ENCODE measurements at places on chromosomes 7 and 10.

DNA sequence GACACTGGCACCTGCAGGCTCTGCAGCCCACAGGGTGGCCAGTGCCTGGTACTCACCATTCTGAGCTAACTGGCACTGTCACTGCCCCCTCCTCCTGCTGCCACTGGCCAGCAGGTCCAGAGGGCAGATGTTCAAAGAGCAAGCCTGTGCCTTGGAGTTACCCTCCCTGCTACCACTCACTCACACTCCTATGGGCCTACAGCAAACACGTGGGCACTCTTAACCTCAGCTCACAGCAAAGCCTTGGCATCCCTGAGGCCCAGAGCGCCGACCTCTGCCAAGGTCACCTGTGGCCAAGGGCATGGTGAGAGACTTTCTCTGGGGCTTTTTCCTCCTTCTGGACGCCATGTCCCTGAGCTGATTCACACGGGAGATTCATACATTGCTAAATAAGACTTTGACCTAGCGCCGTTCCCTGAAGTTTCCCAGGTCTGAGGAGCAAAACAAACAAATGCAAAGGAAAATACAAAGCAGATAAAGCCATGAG is 270.0 kb upstream of the PPP2R2D start:
- DNase-seq = no peak

DNA sequence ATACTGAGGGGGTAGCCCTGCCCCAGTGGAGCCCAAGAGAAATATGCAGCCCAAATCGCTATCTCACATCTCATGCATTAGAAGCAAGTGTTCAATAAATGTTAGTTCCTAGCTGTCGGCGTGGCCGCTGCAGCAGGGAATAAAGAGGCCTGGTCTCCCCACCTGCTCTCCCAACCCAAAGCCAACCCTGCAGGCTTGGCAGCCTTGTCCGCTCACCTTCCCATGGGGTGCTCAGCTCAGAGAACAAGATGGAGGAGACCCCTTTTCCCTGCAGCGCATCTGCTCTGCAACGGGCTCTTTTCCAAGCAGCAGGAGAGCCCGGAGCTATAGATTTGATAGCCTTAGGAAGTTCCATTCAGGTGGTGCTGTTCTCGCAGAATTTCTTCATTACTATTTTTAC is 12.0 kb upstream of the DOCK1 start:
- DNase-seq = no peak

DNA sequence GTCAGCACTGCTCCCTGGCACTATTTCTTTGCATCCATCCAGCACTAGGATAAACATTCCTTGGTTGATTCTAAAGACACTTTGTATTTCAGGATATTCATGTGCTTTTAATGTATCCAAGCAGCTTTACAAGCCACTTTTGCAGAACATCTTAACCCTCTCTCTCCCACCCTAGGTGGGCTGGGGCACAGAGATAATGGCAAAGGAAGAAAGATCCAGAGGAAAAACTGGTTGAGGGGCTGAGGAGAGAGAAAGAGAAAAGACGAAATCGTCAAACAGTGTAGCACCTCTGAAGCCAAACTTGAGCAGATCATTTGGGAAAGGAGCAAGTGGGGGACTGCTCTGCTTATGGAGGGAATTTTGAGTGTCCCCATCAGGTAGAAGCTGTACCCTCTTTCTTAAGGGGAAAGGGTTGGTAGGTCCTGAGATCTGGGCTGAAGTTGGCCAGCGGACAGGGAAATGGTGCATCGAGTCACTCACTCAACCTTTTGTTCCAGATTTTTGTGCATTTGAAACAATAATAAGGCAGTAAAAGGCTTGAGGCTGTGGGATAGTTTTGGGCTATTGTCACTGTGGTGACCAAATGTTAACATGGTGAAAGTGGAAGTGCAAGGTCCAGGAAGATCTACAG is 4.2 kb upstream of the HOXA13 start:
- DNase-seq = no peak

- no peak for DNase-seq
These were observed 193.6 kb downstream of the FGFR2 start for GRCh38 chr10:121404611-121405010.

DNA sequence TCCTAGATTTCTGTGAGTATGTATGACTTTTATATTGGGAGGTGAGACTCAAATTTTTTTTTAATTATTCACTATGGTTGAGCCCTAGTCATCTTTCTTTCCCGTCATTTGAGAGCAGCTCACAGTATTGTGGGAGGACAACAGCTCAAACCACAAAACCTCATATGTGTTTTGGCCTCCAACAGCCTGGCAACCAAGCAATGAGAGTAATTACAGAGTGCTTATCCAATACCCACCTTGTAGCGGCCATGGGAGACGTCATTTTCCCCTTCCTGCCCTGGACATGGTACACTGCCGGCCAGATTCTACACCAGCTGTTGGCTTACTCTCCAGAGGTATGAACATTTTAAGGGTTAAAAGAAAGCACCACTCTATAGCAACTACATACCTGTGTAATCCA is 49.1 kb downstream of the DOCK4 start:
- DNase-seq = no peak

DNA sequence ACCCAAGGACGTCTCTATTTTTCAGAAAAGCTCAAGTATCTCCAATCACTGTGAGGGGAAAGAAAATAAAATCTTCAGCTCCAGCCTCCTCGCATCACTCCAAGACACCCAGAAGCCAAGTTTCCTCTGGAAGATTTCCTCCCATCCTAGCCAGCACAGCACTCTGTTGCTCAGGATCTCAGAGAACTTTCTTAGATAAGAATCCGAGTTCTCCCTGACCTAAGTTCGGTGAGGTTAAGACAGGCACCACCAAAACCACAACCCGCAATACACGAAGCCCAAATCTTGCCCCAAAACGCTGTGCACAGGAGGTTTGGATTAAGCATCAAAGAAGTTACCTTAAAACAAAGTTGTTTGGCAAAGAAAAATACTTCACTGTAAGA is 4.2 kb downstream of the FAM53B start:
- no peak for DNase-seq

- no peak for DNase-seq
These were observed 39.9 kb downstream of the TAX1BP1 start for GRCh38 chr7:27779873-27780272.

- DNase-seq = no peak
These were observed 20.6 kb downstream of the AIFM2 start for GRCh38 chr10:70112071-70112470.

DNA sequence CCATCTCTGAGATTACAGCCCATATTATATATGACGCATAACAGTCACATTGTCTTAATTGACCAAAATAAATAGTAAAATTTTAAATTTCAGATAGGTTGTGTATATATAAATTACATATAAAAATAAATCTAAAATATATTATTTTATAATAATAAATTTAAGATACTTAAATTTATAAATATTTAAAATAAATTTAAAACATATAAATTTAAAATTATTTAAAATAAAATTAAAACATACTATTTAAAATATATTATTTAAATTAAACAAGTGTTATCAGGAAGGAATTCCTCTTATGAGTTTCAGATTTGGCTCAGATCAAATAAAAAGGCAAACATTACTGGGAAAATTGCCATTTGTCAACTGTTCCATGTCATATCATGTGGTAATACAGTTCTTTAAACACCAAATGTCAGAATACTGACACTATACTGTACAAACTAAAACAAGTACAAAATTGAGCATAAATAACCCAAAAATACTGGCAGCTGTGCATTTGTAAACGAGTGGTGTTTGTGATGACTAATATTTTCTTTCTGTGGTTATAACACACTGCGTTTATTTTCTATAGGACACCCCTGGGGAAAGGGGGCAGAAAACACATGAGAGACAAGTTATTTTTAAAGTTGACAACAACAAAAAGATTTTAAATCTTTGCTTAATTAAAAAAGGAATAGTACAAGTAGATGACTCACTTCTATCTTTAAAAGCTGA is 71.3 kb upstream of the DGKB start:
- DNase-seq = no peak

GRCh38 chr10:36722777-36723176 is 402.6 kb upstream of the ANKRD30A start:
- DNase-seq = no peak

DNA sequence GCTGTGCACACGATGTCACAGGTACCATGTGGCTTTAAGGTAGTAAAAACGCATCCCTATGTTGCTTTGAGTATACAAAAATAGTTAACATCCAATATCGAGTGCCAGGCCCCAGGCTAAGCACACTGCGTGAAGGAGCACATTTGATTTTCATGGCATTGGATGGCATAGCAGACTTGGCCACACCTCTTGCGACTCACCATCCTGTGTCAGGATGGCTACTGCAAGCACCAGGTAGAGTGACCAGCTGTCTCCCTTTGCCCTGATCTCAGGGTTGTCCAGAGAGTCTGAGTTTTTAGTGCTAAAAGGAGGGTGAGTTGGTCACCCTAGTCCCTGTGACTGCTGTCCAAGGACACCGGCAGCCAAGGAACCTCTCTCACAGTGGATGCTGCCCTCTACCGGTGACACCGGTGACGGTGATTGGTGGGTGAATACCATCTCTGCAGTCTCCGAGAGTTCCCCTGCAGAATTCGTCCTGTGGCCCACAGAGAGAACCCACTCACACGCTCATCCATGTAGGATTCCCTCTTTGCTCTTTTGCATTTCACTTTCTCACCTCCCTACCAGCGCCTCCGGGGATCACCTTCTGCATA is 76.1 kb downstream of the BICC1 start:
- DNase-seq = no peak

GRCh38 chr10:119701861-119702260 is 24.0 kb upstream of the INPP5F start:
- DNase-seq = no peak

GRCh38 chr10:30747633-30748032 is 118.1 kb upstream of the LYZL2 start:
- DNase-seq = peak; percentile 74

- DNase-seq = no peak
These were observed 5.1 kb downstream of the STK32C start for GRCh38 chr10:132302421-132303310.

DNA sequence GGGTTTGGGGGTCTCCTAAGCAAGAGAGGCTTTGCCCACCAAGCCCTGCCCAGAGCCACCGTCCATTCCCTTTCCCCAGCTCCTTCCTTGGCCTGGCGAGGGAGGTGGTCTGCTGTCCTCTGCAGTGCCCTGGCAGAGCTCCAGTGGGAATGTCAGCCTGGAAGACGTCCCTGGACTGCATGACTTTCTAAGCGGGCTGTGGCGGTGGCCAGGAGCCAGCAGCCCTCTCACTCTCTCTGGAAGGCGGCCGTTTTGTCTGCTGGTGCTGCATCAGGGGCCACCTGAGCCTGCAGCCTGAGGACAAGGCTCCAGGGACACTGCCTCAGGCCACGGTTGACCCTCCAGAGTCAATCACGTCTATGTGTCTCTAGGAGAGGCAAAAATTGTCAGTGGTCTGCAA is 271.0 kb downstream of the SKAP2 start:
- DNase-seq = no peak

DNA sequence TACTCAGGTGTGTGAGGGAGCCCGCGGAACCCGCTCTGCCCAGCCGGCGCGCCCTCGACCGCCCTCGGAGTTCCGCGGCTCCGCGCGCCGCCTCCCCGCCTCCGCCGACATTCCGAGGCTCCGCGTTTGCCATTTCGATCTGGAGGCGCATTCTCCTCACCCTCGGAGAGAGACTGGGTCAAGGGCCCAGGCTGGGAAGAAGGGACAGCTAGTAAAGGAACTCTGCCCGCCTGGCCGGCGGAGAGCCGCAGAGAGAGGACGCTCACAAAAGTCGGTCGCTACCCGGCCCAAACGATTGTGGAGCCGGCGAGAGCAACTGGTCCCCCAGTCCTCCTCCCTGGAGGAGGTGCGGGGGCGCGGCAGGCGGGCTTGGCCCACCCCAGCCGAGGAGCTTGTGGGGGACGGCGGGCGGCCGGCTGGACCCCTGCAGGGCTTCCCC is 74.5 kb upstream of the LEP start:
- peak; percentile 19 for DNase-seq

GRCh38 chr7:16599860-16600259 is 45.7 kb downstream of the ANKMY2 start:
- DNase-seq = no peak

- DNase-seq = no peak
These were observed 36.7 kb downstream of the GNG11 start for GRCh38 chr7:93958216-93958615.

DNA sequence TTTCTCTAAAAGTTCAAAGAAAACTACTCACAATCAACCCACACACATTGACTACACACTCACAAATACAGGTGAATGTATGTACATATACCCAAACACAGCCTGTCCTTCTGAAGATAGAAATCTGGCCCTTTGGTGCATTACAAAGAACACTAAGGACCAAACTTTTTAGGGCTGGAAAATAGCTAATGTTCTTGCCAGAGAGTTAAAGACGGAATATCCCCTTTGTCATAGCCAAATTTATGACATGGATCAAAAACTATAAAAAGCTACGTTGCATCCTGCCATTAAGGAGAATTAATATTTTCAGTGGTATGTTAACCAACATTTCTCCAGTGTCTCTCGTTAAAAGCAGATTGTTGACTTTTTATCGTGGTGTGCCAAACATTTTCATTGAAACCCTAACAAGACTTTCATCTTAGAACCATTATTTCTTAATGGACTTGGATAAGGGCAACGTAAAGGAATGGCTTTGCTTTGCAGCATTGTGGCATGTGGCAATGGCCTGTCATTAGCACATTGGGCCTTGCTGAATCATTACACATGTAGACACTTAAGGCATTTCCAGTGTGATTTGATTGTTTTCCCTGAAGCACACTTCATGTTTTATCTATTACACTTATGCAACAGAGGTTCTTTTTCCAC is 150.9 kb upstream of the MEOX2 start:
- no peak for DNase-seq

DNA sequence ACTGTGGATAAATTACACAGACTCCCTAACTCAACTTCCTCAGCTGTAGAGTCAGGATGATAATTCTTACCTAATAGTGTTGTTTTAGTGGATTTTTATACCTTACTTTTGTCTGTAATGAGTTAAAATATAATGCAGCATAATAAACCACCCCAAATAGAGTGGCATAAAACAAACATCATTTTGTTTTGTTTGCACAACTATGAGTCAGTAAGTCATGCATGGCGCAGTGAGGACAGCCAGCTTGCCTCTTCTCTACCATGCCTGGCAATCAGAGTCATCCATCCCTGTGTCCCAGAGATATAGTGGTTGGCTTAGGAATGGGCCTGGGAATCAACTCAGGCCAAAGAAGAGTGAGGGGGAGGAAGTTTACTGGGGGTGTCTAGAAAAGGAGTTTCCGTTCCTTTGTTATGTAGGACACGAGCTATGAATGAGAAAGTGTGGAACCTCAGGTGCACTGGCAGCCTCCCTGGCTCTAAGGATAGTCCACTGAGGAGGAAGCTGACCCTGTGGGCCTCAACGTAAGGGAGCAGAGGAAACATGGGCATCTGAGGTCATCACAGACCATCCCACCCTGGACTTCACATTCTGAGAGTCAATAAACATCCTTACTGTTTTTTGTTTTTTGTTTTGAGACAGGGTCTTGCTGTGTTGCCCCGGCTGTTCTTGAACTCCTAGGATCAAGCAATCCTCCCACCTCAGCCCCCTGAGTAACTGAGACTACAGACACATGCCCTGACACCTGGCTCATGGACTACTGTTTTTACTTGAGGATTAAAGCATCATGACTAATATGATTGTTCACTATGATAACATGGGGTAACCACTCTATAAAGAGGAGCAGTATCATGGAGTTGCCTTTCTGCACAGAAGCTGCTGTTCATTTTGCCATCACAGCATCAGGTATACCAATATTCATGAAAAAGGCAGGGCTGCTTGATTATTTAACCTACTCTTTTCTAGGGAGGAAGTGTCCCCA is 21.0 kb upstream of the GRB10 start:
- DNase-seq = no peak

GRCh38 chr7:26467104-26467503 is 175.4 kb downstream of the SNX10 start:
- DNase-seq = no peak

- no peak for DNase-seq
These were observed 64.2 kb upstream of the SVIL start for GRCh38 chr10:29698773-29699490.

- DNase-seq = no peak
These were observed 1.2 kb downstream of the MICALL2 start for GRCh38 chr7:1457949-1458682.

Measured in activated CD4-positive, alpha-beta T cell treated with anti-CD3 and anti-CD28 coated beads, Interleukin-2, amount 50 U/mL, for 48 hours (primary cell).